Gastrocnemius medialis (tissue), 4 donors: ENCODE measurements at places on chromosomes 7 and 10. TPM values are rescaled to one million over a fixed set of nuclear protein-coding genes. Genes with fewer than 3 reads are reported as not detected.

GRCh38 chr10:100780324-100780723 is 34.9 kb downstream of the PAX2 start:
- no peak for DNase-seq

GRCh38 chr10:63920926-63921325 is 399.7 kb downstream of the REEP3 start:
- DNase-seq, result no peak

DNA sequence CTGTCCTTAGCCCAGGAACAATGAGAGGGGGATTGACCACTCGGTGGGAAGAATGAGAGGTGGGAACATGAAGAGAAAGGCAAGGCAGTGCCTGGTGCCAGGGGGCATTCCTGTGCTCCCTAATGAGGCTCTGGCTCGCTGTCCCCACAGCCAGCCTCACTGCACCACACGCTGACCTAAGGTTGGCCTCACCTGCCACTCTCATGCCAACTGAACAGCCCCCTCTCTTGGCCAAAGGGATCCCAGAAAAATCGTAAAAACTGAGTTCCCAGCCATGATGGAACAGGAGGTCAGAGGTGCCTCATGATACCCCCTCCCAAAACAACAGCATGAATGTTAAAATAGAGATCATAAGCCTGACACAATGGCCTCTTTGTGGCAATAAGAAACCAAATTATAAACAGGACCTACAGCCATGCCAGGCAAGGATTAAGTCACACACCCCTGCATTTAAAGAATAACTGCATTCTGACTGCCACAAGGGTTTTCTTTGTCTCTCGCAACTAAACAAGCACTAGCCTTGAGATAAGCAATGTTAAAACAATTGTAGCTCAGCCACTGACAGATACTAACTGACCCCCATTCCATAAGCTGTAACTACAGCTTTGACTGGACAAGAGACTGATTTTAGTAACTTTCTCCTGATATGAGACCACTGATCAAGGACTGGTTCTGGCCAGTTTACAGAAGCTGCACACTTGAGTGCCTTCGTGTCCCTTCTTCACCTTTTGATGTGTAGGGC is 149.2 kb downstream of the SH2D4B start:
- DNase-seq, result no peak

GRCh38 chr7:101934618-101935017 is 117.2 kb downstream of the CUX1 start:
- no peak for DNase-seq

DNA sequence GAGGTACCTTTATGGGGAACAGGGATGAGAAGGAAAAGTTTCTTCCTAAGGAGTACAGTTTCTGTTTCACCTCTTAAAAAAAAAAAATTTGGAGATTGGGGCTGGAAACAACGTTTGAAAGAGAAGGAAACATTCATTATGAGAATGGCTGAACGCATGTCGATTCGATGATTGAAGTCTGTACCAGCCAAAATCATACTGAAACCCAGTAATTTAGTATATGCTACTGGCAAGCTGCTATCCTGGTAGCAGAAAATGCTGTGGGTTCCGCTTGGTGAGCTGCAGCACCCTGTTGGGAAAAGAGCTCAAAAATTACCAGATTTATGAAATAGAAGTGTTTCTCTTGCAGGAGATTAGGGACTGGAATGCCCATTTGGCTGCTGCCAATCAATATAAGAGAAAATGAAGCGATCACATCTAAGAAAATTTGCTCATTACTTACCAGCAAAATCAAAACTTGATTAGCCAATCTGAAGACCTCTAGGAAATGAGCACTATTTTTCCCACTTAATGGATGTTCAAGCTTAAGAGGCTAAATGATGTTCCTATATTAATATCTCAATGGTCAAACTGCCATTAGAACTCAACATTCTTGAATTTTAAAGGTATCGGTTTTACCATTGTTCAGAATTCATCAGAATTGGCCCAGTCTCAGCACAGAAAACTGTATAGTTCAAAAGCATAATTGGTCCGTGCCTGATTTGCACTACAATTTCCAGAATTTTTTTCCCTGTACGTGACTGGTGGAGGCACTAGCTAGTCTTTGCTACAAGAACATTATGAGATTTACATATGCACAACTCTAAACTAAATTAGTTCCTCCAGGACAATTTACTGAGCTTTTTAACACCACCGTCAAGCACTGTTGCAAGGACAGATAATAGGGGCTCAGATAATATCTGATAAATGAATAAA is 1.2 kb upstream of the ITGB1 start:
- no peak for DNase-seq

DNA sequence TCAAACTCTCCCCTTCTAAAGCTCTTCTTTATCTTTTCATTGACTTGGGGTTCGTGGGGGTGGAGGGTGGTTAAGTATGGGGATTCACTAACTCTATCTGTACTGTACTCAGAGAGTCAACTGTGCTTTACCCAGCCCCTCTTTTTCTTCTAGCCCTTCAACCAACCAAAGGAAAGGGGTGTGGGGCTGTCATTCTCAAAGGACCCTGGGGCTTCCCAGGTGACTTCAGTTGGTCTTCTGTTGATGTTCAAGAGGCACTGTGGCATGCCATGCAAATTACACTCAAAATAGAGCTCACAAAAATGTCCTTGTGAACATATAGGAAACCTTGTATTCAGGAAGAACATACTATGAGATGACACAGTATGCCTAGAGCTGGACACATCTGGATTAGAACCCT is 16.9 kb upstream of the RHOBTB1 start:
- DNase-seq, result no peak

DNA sequence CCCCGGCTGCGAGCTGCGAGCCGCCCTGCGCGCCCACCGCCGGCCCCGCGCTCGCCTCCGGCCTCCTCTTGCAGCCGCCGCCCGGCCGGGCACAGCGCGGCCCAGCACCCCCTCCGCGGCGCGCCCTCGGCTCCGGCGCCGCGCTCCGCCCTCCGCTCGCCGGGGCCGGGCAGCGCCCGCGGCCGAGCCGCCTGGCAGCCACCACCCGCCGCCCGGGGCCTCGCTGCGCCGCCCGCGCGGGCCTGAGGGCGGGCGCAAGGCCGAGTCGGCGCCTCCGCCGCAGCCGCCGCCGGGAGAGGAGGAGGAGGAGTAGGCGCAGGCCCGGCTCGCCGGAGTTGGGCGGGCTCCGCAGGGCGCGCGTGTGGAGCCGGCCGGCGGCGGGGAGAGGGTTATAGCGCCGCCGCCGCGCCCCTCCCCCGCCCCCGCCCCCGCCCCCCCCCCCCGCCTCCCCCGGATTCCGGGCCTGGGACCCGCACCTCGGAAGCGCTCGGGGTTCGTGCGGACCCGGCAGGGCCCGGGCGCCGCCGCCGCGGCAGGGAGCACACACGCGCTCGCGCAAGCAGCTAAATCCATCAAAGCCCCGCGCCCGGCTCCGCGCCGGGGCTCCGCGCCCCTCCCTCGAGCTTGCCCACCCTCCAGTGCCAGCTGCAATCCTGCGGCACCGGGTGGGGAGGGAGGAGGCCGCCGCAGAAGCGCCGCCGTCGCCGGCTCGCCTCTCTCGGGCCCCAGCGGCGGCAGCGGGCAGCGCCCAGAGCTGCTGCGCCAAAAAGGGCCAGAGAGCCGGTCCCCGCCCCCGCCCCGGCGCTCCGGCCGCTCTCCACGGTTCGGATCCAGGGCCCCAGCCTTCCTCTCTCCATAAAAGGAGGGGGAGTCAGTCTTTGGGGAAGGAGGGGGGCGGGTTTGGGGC is at the start of gene PDGFA:
Gene PDGFA (minus strand): TSS at position 363 of the 907 bp plus-strand sequence. CDS start 845 bp downstream, outside the sequence.
- DNase-seq, result peak; percentile 56

DNA sequence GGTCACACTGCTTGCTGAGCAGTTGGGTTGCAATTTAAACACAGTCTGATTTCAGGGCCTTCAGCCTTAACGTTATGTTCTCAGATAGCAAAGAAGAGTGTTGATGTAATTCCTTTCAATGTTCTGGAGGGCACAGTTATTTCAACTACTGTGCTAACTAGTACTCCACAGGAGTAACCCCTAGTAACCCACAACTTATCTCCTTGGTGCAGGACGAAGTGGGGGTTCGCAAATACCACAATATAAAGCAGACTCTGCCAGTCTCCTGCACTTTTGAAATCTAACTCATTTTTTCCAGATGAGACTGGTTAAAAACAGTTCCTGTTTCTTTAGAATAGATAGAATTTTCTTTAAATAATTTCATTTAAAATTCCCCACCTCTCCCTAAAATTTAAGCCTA is 47.1 kb upstream of the NCAPG2 start:
- DNase-seq, result no peak

GRCh38 chr7:1637155-1637554 is 32.9 kb upstream of the ELFN1 start:
- no peak for DNase-seq

- DNase-seq, result peak; percentile 86
Measured at GRCh38 chr7:14761510-14762296, 140.8 kb downstream of the DGKB start.

GRCh38 chr7:31056775-31057346 is 4.8 kb downstream of the ADCYAP1R1 start:
- no peak for DNase-seq

- no peak for DNase-seq
Measured at GRCh38 chr10:132829403-132829802, 43.5 kb upstream of the NKX6-2 start.

GRCh38 chr10:68792115-68792514 is 35.2 kb upstream of the STOX1 start:
- no peak for DNase-seq

DNA sequence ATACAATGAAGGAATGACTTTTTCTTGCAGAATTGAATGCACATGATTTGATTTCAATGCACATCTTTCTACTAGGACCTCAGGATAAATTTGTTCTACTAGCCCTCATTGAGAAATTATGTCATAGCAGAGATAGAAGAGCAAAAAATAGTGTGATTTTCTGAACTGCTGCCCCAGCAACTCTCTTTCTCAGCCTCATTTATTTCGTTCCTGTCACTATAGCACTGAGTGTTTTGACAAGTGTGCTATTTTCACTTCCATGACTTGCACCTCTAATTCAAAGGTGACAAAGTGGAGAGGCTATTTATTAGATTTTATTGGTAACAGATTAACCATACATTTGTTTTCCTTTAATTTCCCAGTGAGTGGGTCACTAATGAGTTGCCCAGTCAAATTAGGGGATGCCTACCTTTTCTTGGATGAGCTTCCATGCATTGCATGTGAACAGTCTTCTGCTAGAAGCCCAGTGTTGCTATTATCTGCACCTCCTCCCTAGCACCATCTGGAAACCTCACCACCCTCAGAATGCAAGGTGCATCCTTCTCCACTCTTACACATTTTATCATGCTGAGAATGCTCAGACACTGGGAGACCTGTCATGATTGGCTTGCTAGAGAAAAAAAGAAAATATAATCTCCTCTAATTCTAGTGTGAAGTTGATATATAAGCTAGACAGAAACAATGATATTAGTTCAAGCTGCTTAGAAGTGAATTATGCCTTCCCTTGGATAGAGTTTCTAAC is 119.6 kb upstream of the CTTNBP2 start:
- no peak for DNase-seq

Gene YWHAG
- total RNA-seq, result 262 TPM

Gene PDE1C
- total RNA-seq, result 0.46 TPM

Gene UPF2
- total RNA-seq, result 22.9 TPM

Gene C10orf71
- total RNA-seq, result 93.6 TPM

Gene FAM221A
- total RNA-seq, result 3.8 TPM

Gene CFAP46
- total RNA-seq, result 10.6 TPM

Gene TCF7L2
- total RNA-seq, result 5.0 TPM
